ENCODE measurements at places on chromosomes 1 and 21. TPM values are rescaled to one million over a fixed set of nuclear protein-coding genes. Genes with fewer than 3 reads are reported as not detected.

Gene ATP1A4
- total RNA-seq: not detected

Gene SFT2D2
- total RNA-seq: 25.2 TPM

Gene C1QA
- total RNA-seq: not detected

DNA sequence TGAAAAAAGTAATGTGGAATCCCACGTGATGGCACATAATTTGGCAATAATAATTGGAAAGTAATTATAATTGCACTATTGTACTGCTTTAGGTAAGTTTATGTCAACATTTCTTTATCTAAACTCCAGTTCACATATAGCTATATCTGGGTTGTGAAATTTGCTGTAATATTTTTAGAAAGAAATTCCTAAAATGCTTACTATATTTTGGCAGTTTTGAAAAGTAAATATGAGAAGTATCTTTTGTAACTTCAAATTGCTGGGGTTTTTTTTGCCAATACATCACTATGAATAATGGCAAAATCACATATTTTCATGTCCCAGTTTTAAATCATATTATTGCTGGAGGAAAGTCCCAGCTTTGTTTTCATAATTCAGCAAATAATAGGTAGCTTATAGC, 197.5 kb downstream of the PDE4B start:
- no peak for DNase-seq

DNA sequence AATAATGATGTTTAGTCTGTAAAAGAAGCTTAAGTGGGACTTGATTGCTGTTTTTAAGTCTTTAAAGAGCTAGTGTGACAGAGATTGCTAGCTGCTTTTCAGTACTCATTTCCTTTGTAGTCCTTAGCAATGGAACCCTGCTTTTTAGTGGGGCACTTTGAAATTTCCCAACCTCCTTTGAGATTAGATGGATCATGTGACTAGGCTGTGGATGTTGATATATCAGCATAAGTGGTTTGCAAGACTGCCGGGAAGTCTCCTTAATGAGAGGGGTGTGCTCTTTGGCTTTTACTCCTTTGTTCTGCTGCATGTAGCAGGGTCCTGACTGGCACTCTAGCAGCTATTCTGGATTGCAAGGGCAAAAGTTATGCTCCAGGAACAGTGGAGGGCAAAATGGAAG, 11.2 kb upstream of the RCOR3 start:
- DNase-seq: no peak

- peak; percentile 13 for DNase-seq
Observed at GRCh38 chr21:41316200-41317062, at the start of gene FAM3B. TSS of gene FAM3B (plus strand) at chr21:41316801. CDS start at chr21:41316880, 79 bp downstream.

DNA sequence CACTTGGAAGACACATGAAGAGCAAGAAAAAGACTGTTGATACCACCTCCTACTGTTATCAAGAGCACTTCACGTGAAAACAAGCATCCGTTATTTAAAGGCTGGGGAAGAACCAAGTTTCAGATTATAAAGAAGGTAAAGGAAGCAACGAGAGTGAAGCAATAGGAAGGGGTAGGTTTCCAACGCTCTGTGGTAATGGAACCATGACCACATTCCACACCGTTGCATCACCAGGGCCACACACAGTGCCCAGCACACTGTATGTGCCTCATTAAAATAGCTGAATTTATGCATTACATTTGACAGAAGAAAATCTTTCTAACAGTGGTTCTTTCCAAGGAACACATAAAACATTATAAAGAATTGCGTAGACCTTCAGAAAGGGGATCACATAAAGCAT, 435.8 kb downstream of the MRPL39 start:
- DNase-seq: no peak

DNA sequence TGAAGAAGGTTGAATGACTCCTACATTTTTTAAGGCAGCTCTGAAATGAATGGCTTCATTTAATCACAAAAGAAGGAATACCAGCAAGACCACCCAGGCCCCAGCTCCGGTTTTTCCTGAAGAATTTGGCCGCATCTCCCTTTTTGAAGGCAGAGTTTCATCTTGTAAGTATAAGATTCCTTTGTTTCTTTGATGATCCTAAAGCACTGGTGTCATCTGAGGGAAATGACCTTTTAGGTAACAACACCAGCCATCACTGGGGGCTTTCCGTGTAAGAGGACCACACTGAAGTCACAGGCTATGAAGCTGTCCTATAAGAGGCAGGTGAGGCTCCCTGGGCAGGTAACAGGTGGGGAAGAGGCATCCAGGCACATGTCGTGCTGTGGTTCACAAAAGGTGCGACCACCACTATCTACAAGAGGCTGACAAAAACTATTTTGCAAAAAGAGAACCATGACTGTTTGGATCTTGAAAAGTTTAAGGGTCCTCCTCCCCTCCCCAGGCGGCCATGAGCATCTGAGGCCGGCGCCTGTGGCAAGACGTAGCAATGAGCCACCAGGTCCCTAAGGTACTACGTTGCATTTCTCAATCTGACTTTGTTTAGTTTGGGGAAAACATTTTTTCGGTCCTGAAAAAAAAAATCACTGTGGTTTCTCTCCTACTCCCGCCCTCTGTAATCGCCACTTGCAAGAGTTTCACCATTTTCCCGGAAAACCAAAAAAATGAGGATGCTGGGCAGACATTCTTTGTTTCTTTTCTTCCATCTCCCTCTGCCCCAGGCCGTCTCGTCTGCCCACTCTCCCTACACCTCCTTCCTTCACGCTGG, 46.3 kb upstream of the IRF2BP2 start:
- no peak for DNase-seq

DNA sequence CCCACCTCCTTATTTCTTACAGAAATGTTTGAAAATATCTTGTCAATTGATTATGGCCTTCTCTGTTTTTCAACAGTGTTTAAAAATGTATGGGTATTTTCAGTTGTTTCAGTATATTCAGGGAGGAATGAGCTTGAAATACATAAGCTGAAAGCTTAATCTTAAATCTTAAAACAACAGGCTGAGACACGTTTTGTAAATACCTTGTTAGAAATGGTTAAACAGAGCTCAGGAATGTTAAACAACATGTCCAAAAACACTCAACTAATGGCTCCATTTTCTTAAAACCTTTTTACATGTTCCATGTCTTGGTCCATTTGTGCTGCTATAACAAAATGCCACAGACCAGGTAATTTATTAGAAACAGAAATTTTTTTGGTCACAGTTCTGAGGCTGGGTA, 953.8 kb upstream of the ADGRL2 start:
- DNase-seq: no peak
